ENCODE measurements at places on chromosomes 6 and 20. TPM values are rescaled to one million over a fixed set of nuclear protein-coding genes. Genes with fewer than 3 reads are reported as not detected.

Gene PPIL4
- total RNA-seq, result 24.9 TPM

Gene HS3ST5
- not detected for total RNA-seq

Gene SALL4
- total RNA-seq, result 0.08 TPM

Gene CST4
- total RNA-seq, result not detected

Gene USP49
- 5.8 TPM for total RNA-seq

DNA sequence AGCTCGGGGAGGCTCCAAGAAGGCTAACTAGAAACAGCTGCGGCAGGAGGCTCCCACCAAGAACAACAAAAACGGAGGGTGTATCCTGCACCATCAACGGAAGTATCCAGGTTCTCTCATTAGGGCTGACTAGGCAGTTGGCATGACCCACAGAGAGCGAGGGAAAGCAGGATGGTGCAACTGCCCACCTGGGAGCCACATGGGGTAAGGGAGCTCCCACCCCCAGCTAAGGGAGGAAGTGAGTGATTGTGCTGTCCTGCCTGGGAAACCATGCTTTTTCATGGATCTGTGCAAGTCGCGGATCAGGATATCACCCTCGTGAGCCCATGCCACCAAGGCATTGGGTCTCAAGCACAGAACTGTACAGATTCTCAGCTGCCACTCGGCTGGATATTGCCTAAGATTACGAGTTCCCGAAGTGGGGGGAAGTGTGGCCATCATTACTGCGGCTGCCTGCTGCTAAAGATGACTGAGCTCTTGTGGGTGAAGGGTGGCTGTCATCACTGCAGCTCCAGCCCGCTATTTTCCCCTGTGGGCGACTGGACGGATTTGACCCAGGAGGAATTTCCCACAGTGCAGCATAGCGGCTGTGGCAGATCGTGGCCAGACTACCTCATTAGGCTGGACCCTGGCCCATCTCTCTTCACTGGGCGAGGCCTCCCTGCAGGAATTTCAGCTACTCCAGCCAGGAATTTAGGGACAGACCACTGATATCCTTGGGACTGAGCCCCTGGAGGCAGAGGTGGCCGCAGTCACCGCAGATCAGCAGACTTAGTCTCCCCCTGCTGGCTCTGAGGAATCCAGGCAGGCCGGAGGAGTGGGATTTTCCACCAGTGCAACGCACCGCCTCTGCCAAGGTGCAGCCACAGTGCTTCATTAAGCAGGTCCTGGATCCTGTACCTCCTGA, 515.7 kb downstream of the FRK start:
- no peak for DNase-seq

DNA sequence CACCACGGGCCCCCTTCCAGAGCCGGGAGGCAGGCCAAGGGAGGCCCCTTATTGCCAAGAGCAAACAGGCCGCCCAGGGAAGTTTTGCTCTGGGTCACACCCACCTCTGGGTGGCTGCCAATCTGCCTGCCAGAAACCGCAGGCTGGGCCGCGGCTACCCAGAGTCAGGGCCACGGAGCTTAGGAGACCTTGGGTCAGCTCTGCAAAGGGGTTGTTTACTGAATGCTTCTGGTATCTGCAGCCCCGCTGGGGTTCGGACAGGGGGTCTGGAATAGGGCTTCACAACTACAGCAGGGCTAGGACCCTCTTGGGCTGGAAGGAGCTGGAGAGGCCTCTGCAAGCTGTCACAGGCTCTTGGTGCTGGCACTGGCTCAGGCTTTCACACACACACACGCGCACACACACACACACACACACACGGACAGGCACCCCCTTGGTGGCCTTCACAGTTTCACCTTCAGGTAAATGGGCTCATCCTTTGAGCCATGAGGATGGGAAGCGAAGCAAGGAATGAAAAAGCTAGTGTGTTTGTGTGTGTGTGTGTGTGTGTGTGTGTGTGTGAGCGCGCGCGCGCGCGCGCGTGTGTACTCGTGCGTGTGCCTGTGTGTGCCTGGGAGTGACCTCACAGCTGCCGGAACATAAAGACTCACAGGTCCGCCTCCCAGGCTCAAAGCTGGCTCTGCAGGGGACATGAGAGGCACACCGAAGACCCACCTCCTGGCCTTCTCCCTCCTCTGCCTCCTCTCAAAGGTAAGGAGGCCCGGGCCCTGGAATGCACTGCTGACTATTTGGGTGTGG, at the start of gene CCN5:
Gene CCN5 (plus strand): TSS at position 669 of the 798 bp plus-strand sequence. CDS start 22 bp downstream, at position 691.
- no peak for DNase-seq

DNA sequence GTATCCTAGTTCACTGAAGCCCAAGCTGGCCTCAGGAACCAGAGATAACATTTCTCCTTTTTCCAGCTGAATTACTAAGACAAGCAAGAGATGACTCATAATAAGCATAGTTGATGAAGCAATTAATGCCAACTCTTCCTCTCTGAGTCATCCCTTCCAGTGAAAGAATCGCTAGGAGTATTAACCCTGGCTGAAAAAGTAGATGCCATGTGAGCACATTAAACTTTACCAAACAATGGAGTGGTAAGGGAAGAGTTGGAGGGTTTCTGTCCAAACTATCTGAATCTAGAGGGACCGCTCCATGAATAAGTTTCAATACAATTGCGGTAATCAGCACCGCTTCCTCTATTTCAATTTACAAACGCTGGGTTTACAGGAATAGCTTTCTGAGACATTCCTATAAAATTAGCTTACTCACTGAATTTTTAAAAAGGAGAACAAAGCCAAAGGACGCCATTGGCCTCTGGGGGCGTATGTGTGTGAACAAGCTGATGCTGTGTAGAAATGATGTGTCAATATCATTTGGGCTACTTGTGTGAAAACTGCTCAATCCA, 48.3 kb downstream of the ATXN1 start:
- no peak for DNase-seq

DNA sequence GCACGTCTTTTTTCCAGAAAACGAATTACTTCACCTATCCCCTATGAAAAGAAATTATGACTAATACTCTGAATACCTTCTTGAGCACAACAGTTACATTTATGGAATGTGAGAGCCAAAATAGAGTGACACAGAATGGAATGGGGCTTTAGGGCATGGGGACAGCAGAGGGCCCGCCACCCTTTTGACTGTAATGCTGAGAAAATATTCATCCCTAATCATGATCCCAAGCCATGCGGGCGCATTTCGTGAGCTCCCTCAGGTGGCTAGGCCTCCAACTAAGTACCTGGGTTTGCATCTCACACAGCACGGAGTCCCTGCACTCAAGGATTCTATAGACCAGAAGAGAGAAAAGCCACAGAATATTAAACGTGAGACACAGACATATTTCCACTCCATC, 212.6 kb downstream of the SOD2 start:
- no peak for DNase-seq

DNA sequence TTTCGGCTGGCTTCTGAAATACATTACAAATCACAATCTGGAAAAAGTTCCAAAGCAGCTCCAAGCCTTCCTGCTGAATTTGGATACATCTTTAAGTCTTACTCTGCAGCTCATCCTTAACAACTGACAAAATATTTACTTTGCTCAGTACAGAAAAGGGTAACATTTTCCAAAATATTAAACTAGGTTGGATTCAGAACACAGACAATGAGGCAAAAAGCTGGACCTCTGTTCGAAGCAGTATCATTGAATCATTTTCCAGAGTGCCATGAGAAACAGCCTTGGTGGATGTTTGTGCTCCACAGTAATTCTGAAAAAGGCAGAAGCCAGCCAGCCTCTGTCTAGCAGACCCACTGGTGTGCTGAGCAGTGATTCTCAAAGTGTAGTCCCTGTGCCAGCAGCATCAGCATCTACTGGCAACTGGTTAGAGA, 162.1 kb downstream of the AIG1 start:
- no peak for DNase-seq

- DNase-seq, result peak; percentile 63
Observed at GRCh38 chr6:152338335-152339125, 298.6 kb downstream of the SYNE1 start.
